ENCODE measurements at places on chromosomes 2 and 18. TPM values are rescaled to one million over a fixed set of nuclear protein-coding genes. Genes with fewer than 3 reads are reported as not detected.

DNA sequence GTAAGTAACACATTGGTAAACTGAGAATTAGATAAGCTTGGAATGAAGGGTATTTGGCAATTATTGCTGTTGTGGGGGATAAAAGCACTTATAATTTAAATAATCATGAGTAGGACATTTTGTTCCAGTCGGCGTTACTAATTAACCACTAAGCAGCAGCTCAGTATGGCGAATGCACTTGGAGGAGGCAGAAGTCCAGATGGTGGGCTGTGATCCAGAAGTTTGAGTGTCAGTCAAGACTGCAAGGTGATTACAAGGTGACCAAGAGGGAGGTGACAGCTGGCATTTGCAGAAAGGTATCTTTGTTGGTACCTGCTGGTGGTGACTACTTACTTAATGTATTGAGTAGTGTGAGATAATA is 643.6 kb upstream of the FAM98A start:
- DNase-seq = peak; percentile 18

GRCh38 chr2:201835066-201835465 is 28.7 kb downstream of the CDK15 start:
- DNase-seq = no peak

- DNase-seq = no peak
These were observed 84.7 kb downstream of the GLI2 start for GRCh38 chr2:120820263-120820952.

DNA sequence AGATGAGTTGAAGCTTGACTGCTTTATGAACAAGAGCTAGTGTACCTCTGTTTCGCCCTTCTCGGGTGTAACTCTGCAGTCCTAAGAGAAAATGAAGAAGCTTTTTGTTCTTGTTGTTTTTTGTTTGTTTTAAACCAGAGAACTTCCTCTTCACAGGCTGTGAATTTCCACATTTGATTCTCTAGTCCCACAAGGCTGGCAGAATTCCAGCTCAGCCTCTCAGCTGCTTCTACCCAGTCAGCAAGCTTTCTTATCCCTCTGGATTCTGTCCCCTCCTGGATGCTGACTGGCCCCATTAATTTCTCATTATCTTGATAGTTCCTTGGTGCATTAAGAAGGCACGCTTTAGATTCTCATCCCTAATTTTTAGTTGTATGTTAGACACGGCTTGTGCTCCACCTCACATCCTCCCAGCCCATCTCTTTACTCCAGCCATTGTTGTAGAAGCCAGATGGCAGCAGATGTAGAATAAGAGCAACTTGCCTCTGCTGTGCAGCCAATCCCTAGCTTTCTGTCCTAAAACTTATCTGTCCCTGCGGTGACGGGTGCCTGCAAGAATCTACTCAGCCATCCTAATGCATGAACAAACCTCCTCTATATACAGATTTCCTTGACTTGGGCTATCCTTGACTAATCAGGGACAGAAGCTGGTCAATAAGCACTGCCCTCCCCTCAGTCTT is 12.3 kb upstream of the RESP18 start:
- peak; percentile 45 for DNase-seq

DNA sequence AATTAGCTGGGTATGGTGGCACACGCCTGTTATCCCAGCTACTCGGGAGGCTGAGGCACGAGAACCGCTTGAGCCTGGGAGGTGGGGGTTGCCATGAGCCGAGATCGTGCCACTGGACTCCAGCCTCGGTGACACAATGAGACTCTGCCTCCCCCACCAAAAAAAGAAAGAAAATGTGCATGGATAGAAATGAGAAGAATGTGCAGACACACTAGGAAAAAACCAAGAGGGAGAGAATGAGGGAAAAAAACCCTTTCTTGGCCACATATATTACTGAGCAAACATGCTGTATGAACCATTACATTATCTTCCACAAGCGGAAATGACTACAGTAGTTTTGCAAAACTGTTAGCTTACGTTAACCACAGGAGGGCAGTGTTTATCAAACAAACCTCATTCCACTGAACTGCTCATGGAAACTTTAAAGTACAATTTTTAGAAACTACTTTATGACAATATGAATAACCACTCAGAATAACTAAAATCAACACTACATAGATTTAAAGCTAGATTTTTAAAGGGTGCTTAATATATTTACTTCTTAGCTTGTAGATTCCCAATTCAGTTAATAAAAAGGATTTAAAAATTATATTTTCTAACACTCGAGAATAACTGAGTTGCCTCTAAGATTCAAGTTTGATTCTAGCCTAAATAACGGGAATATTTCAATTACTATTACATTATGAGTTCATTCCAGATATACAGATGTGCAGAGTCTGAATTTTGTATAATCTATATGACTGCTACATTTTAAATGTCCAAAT is 26.4 kb downstream of the ASXL2 start:
- DNase-seq = no peak

GRCh38 chr18:58865701-58866065 is 1.0 kb downstream of the ZNF532 start:
- no peak for DNase-seq

The CYP27C1 gene
- total RNA-seq = not detected

The CXCR1 gene
- not detected for total RNA-seq

The TSPYL6 gene
- 0.22 TPM for total RNA-seq

The PTPRN gene
- 1.9 TPM for total RNA-seq

The TBR1 gene
- not detected for total RNA-seq

The NT5C1B gene
- not detected for total RNA-seq

The FIGN gene
- 3.1 TPM for total RNA-seq

All from thyroid gland (tissue), 4 donors.